Activated T-cell treated with anti-CD3 and anti-CD28 coated beads for 1 hour (primary cell): ENCODE measurements at places on chromosomes 6 and 20.

DNA sequence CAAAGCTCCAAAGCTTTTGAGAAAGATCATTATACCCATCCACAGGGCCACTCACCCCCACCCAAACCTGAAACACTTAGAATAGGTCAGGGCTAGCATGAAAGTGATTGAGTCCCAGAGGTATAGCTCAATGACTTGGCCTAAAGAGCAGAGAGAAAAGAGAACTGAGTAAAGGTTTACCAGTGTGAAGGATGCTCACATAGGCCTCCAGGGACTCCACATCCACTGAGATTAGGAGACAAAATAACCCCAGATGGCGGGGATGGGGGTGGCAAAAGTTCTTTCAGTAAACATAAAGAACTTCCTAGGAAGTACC lies 12.2 kb downstream of the SAYSD1 start:
- DNase-seq, result no peak

DNA sequence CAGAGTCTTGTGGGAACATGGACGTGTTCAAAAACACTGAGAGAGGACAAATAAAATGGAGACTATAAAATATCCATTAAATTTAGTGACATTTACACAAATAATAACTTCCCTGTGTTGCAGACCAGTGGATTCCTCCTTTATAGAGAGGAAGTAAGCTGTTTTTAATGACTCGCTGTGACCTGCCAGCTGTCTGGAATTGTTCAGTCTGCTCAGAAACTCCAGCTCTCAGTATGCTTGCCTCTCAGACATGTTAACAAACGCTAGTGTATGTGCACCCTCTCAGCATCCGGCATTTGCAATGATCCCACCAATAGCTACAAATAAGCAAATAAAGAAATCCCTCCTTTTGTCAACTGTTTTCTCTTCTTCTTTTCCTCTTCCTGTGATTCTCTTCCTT lies 158.0 kb upstream of the TCF21 start:
- no peak for DNase-seq

DNA sequence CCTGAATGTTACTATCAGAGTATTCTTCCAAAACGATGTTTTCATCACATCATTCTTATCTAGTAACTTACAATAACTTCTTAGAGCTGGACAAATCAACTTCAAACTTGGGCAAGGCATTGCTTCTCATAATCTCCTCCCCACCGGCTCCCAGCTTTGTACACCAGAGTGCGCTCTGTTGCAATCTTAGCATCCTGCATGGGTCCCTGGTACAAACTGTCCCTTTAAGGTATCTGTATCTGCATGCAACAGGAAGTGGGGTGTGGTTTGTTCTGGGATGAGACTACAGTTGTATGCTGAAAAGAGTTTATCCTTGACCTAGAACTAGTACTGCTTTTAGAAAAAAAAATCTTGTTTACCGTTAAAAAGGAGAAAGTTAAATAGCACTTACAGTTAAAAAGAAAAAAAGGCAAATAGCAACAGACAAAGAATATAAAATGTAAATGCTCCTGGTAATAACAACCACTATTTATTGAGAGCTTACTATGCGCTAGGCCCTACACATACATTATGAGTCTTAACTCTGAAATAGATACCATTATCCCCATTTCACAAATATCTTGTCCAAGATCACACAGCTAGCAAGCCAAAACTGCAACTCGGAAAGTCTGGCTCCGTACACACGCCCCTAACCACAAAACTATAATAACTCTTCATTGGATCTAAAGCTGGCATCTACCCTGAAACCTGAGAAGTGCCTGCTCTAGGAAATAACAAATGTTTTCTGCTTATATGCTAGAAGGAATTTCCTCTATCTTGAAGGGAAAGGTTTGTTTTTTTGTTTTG lies 9.8 kb upstream of the HECA start:
- DNase-seq, result peak; percentile 61

DNA sequence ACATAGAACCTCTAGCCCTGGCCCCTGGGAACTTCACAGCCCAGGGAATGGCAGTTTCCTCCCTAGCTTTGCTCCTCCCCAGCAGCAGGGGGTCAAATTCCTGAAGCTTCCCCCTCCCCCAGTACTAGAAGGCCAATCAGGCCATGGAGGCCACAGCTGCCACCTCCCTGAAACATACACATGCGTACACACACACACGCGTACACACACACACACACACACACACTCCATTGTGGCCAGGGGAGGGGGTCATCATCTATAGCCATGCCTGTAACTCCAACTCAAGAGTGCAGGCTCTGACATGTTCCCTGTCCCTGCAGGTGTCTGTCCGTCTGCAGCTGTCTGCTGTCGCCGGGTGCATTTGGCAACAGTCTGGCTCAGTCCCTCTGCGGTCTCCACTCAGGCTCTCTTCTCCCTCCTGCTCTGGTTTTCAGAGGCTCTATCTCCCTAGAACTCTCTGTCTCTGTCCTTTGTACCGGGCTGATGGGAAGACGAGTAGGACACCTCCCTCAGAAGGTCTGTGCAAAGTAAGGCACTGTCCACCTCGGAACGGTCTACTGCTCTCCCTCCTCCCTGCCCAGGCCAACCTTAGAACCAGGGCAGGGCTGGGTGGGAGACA lies 1.4 kb downstream of the LRFN2 start:
- DNase-seq, result no peak

DNA sequence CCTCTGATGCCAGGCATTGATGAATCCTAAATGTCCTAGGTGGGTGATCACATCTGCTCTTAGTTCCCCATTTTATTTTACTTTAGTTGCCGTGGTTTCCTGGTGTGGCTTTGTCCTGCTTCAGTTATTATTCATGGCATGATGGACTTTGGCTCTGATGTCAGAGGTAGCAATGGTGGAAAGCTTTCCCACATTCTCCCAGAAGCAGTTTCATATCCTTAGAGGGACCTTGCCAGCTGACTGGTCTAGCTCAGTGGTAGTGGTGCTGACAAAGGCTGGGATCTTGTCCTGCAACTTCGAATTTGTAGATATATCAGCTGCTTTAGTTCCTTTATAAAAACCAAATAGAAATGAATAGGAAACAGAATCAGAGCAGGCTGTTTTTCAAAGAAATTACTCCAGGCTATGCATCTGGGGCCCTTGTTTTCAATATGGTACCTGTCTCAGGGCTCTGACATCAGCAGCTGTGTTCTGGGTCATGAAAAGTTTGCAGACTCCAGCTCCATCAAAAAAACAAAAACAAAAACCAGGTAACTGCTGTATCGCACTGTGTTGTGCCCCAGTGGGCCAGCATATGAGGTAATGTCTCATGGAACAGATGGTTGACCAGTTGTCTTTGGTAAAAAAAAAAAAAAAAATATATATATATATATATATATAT lies 133.7 kb downstream of the PLCB4 start:
- DNase-seq, result no peak

DNA sequence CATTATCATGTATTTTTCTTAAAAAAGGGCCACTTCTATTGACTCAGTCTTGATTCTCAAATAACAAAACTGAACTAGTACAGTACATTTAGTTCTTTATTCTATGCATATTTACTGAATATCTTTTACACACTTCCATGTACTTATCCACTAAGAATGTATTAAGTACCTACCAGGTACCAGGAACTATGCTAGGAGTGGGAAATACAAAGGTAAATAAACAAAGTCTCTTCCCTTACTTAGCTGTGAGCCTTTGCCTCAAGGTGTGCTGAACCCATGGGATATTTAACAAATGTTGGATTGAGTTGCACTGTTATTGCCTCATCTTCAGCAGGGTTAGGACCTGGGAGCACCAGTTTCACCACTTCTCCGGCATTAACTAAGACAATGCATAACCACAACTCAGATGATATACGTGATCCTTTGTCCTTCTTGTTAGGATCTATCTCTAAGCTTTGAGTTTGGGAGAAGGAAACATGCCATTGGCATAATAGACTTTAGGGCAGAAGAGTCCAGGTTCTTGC lies 533.9 kb downstream of the TFAP2B start:
- no peak for DNase-seq

- DNase-seq, result no peak
Measured at GRCh38 chr6:134830940-134831339, 119.0 kb downstream of the ALDH8A1 start.

DNA sequence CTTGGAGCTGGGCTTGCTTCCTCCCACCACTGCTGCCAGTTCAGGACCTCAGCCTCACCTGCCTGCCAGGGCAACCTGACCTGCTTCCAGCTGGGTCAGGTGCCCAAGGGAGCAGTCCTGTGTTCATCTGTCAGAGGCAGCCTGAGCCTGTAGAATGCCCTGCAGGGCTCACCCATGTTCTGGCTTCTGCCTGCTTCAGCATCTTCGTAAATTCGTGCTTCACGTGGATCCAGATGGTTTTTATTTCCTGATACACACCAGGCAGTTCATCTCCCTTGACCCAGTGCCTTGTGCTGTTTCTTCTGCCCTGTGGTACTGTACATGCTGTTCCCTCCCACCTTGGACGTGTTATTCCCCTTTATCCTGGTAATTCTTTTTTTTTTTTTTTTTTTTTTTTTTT lies 50.2 kb downstream of the ARID1B start:
- DNase-seq, result no peak

- DNase-seq, result no peak
Measured at GRCh38 chr20:20079102-20079784, 26.9 kb downstream of the CFAP61 start.

DNA sequence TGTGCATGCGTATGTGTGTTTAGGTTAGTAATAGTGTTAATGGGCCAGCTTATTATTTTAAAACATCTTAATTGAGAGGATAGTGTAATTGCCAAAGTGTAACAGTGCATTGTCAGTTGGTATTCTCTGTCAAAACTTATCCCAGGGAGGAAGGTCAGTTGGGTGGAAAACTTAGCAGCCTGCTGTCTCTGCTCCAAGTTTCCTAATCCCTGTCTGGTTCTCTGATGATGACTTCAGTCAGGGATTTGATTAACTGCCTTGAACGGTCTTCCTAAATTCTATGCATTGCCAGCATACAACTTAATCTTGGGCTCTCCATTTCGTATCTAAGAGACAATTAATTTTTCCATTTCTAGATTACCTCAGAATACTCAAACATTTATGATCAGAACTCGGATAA lies 51.1 kb downstream of the L3MBTL3 start:
- DNase-seq, result no peak

DNA sequence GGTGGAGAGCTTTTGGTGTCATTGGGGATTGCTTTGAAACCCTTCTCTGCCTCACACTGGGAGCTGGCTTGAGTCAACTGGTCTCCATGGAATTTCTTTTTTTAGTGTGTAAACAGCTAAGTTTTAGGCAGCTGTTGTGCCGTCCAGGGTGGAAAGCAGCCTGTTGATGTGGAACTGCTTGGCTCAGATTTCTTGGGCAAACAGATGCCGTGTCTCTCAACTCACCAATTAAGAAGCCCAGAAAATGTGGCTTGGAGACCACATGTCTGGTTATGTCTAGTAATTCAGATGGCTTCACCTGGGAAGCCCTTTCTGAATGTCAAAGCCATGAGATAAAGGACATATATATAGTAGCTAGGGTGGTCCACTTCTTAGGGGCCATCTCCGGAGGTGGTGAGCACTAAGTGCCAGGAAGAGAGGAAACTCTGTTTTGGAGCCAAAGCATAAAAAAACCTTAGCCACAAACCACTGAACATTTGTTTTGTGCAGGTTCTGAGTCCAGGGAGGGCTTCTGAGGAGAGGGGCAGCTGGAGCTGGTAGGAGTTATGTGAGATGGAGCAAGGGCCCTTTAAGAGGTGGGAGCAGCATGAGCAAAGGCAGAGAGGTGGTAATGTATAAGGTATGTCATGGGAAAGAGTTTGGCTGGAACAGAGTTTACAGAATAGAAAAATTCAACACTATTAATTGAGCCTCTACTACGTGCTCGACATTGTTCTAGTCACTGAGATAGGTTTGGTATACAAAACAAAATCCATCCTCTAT lies 31.2 kb downstream of the SRSF3 start:
- DNase-seq, result no peak

- DNase-seq, result no peak
Measured at GRCh38 chr20:49303065-49303552, 25.3 kb upstream of the ZNFX1 start.

- peak; percentile 68 for DNase-seq
Measured at GRCh38 chr20:58888521-58889333, 36.2 kb downstream of the GNAS start.

- no peak for DNase-seq
Measured at GRCh38 chr6:136226674-136227377, 23.3 kb downstream of the MTFR2 start.

DNA sequence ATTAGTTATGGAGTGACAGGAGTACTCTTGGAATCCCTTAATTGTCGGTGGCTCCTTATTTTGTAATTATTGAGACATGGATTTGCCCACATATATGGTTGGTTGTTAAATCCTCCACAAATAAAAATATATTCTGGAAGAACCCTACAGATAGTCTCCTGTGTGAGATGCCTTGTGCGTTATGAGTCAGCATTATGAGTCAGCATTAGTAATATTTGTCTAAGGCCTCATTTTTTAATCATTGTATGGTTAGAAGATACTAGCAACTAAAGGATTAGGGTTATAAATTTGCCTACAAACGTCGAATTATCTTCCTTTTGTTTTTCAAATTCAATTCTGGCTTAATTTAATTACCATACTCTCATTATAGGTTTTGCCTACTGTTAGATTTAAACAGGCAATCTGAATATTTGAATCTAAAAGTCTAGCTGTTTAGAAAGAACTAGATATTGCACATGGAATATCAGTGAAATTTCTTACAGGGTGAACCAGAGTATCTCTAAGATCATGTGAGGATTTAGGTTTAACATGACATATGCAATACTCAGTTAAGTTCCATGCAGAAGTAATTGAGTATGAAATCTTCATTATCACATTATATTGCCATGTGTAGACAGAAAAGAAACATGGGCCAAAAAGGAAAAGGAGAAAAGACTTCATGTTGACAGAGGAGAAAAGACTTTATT lies 5.9 kb downstream of the C6orf58 start:
- no peak for DNase-seq

DNA sequence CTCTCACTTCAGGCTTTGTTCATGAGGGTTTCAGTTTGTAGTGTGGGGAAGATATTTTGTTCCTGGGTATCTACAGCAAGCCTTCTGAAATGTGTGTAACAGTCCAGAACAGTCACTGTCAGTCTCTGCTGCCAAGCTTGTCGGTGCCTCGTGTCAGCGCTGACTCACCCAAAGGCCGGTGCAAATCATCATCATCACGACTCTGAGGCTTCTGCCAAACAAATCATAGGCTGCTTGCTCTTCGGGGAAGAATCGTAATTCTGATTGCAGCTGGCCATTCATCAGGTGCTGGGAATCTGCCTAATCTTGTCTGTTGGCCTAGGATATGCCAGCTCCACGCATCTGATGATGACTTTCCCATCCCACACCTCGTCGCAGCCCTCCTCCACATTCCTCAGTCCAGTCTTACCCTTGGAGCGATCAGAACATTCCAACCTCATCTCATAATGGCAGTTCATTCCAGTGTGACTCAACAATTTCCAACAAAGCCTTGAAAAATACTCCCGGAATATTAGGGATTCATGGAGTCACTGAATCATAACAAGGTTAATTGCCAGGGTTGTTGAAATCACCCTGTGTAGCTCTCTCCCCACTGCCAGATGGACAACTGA lies 40.9 kb downstream of the ALDH8A1 start:
- no peak for DNase-seq
